ENCODE measurements at places on chromosomes 7 and 10.

- DNase-seq, result no peak
These were observed 181.5 kb upstream of the PLXNA4 start for GRCh38 chr7:132757783-132758182.

GRCh38 chr10:131090761-131091661, 220.5 kb downstream of the TCERG1L start:
- DNase-seq, result no peak

DNA sequence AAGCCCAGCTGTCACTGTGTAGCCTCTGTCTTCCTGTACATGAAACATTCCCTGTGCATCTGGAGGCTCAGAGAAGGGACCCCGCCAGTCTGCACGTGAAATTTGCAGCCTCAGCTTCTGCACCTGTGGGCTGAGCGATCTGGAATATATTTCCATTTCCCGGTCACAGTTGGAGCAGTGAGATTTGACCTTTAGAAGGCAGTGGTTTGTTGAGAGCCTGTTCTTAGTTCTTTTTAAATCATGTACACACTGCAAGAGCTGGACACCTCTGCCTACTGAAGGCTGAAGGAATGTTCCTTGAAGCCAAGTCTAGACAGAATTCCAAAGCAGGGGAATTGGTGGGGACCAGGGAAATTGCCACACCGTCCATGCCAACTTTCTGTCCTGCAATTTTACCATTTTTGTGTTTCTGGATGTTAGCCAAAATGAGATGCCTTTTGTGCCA, 706.6 kb downstream of the INHBA start:
- DNase-seq, result no peak

DNA sequence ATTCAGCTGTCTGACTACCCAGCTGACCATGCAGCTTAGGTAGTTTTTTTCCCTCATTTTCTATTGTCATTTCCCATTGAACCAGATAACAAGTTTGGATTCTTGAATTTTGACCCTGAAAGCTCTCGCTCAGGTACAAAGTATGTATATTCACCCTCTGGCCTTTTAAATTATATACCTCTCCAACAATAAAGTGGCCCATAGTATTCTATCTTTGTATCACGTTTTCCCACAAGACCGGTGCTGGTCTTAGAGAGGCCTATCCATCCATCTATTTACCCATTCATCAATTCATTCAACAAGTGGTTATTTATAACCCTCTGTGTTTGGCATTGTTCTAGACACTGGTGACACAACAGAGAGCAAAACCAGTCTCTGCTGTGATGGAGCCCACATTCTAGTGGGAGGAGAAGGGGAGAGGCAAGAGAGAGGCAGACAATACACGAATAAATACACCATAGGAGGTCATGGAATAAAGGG, 35.2 kb upstream of the NPSR1 start:
- DNase-seq, result no peak

GRCh38 chr10:97080051-97080776, 105.5 kb downstream of the SLIT1 start:
- DNase-seq, result no peak

DNA sequence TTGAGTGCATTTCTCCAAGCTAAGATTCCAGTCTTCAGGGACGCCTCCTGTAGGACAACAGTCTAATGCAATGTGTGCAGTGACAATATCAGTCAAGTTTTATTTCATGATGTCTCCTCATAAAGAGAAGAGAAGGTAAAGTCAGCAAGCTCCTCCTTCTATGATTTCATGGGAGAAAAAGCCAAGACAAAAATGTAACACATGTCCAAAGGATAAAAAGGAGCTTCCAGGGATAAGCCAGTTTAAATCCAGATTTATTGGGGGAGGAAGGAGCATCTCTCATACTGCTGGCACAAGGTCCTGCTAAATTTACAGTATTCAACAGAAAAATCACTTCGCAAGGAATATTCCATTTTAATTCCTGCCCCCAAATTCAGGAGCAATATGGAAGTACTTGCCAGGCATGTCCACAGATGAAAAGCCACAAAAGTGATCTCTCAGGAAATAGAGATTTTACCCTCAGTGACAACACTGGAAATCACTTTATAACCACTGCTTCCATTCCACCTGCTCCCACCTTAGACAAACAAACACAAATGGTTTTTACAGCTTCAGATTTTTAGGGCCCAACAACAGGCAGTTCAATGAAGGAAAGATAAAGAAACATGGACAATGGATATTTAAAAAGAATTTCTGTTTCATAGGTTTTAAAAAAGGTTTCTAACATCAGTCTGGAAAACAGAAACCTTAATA, 677.5 kb upstream of the C7orf33 start:
- no peak for DNase-seq

DNA sequence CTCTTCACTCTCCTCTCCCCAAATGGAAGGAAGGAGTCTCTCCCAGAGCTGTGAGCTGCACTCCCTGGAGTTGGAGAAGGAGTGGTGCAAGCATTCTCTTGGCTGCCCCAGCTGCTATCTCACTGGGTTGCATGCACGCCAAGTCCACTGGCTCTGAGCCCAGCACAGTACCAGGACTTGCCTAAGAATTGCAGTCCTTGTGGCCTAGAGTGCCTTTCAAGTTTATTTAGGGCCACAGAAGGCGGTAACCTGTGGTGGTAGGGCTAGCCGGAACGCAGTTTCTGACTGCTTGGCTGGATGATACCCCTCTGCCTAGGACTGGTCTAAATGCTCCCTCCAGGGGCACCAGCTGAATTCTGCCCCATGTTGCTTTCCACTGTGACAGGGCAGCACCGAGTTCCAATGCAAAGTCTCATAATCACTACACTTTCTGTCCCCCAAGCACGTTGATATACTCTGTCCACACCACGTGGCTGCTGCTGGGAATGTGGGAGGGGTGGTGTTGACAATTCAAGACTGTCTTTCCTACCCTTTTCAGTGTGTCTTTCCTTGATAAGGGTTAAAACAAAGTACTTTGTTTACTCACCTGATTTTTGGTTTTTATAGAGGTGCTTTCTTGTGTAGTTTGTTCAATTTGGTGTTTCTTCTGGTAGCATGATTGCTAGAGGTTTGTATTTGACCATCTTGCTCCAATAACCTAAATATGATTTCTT, 57.0 kb downstream of the PHTF2 start:
- DNase-seq, result no peak

DNA sequence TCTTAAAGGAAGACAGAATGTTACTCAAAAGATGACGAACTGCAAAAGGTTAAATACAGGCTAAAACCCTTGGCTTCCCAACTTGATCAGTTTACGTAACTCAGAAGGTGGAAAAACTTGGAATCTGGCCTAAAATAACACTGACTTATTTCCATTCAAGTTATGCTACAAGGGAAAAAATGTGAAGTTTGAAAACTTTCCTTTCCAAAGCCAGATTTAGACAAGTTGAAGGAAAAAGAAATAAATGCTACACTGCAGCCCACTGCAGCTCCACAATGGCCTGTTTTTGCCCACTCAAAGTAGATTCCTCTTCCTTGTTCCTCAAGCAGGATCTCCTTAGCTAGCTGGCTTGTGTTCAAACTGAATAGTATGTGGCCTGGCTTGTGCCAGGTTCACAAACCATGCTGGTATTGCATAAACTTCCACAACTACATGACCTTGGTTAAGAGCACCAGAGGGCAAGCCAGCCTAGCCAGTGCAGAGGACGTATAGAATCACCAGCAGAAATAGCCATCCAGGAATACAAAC, 166.2 kb downstream of the CPEB3 start:
- no peak for DNase-seq
